ENCODE measurements at places on chromosomes 2 and 18.

DNA sequence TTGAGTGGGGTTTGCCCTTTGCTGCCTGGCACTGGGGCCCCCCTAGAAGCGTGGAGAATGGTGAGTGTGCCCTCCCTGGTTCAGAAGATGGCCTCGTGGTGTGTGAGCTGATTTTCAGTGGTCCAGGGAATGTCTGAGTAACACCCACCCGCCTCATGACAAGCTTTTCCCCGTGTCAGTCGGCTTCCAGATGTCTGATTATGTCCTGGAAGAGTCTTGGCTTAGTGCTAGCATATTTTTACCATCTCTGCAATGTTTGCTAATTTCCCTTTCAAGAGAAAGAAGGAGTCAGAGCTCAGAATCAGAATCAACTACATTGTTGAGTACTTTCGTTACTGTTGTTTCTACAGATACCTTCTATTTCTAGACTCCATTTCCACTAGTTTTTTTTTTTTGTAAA lies 214.7 kb downstream of the SEPTIN10 start:
- no peak for DNase-seq

DNA sequence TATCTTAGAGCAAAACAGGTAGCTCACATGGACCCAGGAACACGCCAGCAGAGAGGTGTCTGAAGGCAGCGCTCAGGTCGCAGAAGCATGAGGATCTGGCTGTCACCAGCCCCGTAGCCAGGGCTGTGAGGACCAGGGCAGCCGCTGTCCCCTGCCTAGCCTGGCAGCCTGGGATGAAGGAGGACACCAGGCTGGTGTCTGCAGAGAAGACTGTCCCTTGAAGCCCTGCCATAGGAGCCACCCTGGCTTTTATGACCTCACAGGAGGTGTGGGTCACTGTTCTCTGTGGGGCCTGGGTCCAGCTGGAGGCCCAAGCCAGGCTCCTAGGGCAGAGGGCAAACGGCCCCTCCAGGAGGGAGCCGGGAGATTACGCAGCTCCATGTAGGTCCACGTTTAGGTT lies at the start of gene SPATA3:
Gene SPATA3 (plus strand): TSS at position 301 of the 400 bp plus-strand sequence. CDS start 113 bp downstream, outside the sequence.
- DNase-seq: no peak

DNA sequence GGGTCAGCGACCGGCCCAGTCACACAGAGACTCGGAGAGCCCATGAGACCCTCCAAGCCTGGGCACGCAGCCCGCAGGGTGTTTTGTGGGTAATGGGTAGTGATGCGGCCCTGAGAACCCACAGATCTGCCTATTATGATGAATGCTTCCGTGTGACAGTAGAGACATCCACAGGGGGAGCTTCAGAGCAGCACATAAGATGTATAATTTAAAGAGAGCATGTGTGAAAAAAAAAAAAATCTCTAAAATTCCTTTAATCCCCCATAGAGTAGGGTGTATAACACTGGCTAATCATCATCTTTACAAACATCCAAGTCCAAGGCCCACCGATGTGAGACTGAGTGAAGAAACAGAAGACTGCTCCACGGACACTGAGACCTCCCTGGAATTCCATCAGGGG lies 34.6 kb downstream of the BIN1 start:
- DNase-seq: no peak

DNA sequence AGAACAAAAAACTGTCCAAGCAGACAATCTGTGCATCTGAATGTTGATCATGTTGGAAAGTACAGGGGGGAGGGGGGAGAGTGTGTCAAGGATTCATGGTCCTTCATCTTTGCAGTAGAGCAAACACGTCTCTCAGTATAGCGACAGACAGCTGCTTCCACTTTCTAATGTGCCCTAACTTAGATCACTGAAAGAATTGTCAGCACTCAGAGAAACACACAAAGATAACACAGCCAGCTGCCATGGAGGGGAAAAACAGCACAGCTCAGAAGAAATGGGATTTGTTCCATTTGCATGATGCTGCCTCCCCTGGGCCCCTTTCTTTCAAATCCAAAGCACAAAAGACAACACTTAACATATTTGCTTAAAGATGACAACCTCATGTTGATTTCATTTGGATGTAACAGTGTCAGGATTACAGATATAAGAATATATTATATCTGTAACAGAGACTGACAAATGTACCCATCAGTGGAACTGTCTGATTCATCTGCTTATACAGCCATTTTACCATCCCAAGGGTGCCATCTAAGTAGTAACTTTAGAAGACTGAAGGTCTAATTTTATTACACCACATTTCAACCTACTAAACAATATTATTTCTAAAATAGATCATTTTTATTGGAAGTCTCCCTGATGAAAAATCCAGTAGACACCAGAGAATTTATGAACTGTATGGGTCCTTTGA lies 17.7 kb downstream of the FIGN start:
- no peak for DNase-seq

GRCh38 chr2:21361957-21362486 lies 238.3 kb downstream of the TDRD15 start:
- DNase-seq: no peak

GRCh38 chr2:69469375-69469774 lies 32.1 kb upstream of the NFU1 start:
- no peak for DNase-seq

- no peak for DNase-seq
Measured at GRCh38 chr2:64562148-64562784, 38.1 kb downstream of the AFTPH start.

- DNase-seq: no peak
Measured at GRCh38 chr2:230447455-230448451, 31.8 kb downstream of the SP100 start.
